ENCODE measurements at places on chromosomes 3 and 15.

GRCh38 chr3:113278599-113278955 lies 67.2 kb downstream of the BOC start:
- no peak for DNase-seq

DNA sequence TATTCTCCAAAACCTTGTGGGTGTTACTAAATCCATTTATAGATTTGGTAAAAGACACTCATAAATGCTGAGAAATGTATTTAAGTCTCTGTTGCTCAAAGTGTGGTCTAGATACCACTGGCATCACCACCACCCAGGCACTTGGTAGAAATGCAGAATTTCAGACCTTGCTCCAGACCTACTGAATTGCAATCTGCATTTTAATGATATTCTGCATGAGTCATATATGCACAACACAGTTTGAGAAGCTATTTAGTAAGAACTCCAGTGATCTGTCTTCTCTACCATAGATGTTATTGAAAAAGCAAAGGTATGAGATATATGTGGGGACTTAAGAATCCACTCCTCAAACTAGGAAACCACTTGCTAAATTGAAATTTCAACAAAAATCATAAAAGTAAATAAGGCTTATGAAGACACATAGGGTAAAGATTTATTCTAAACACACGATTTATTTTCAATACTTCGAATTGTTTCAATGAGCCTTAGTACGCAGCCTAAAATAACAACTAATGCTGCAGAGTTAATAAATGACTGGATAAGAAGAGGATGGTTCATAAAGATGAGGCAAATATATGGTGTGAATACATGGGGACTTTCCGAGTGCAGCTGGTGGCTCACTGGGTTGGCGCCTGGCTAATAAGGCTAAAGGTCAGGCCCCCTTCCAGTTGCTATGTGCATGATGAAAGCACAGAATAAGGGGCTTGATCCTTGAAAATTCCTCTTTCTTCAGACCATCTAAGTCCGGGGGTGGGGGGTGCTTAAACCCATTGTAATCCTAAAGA lies 813.3 kb downstream of the NR2F2 start:
- no peak for DNase-seq

DNA sequence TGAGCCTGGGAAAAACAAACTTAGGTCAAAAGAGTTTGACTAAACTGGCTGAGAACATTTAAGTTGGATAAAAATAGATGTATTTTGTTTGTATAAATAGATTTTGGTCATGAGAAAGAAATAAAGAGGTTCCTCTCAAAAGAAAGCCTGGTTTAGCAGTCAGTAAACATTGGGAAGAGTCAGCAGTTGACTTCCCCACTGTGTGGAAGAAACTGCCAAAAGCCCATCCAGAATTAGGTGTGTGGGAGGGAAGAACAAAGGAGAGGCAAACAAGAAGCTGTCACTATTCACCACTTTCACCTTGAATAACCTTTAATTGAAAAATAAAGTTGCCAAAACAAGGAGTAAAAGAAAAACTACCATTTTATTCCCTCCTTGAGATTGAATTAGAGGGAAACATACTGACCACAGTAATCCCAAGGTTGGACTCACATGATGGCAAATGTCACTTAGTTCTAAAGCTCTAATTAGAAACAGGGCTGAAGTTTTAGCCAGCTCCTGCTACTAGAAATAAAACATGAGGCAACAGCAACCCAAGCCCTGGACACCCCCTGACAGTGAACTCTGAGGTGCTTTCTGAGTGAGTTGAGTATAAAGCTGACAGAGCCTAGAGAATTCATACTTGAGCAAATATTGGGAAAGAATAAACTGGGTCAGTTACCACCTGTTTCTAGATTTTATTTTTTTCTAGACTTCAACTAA lies 139.3 kb downstream of the SERPINI1 start:
- no peak for DNase-seq

DNA sequence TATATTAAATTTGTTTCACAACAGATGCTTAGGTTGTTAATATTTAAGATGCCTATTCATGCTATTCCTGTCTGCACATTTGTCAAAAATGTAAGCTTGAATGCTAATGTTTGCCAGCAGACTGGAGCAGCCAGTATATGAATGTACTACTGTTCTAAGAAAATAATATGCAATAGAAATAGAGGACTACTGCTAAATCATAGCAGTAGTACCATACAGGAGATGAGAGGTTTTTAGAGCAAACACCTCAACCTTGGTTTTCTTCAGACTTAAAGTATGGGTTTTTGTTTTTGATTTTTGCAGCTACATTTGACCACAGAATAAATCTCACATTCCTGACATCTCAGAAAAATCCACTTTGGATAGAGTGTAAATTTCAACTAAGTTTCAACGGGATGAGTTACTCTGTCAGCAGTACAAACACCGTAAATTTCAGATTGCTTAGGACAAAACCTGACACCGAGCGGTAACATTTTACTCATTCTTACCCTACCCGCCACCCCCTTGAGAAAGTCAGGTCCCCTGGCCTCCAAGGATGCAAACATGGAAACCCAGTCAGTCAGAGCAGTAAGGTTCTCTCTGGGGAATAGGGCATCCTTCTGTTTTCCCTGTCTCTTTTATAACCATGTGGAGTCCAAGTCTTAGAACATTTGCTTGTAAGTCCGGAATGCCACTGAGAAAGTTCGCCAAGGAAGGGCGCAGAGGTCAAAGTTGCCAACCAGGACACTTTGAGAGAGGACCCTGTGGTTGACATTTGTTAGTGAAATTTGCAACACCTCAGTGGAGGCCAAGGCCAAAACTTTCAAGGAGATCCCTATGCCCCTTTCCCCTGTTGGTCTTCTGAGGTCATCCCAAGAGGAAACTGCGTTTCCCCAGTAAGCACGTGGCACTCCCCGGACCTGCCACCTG lies 17.9 kb upstream of the SATB1 start:
- DNase-seq: no peak

- peak; percentile 76 for DNase-seq
Measured at GRCh38 chr3:184540777-184541681, 20.6 kb upstream of the EPHB3 start.

- DNase-seq: no peak
Measured at GRCh38 chr15:26087881-26088280, 224.8 kb upstream of the ATP10A start.

GRCh38 chr3:30129765-30130164 lies 476.6 kb upstream of the TGFBR2 start:
- DNase-seq: no peak

DNA sequence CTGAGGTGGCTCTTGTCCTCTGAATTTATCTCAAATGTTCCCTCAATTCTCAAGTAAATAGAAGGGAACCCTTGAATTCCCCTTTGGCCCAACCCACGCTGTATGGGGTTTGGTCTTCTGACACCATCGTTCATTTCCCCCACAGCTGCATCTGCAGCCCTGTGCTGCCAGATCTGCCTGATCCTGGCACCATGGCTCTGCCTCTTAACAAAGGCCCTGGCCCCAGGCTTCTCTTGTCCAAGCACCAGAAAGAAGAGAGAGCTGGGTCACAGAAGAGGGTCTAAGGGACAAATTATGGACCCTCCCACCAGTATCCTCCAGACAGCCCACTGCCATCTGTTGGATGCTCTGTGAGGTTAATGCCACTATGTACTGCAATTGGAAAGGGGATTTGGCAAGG lies 1.8 kb downstream of the MAP1A start:
- no peak for DNase-seq

DNA sequence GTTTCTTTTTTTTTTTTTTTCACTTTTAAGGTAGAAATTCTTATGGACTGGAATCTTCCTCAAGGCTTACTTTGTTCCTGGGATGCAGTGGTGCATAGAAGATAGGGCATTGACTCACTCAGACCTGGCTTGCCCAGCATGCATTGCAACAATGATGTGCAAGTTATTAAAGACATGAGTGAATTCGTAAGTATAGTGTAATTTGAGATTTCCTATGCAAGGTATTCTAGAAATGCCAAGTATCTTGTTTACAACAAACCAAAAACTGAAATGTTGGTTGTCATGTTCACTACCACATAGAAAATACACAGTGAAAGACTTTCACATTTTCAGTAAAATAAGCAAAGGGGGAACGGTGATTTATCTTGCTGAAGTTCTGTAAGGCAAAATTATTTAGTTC lies 56.5 kb upstream of the FNDC3B start:
- DNase-seq: no peak

- DNase-seq: no peak
Measured at GRCh38 chr15:39497759-39498565, 82.9 kb upstream of the THBS1 start.

DNA sequence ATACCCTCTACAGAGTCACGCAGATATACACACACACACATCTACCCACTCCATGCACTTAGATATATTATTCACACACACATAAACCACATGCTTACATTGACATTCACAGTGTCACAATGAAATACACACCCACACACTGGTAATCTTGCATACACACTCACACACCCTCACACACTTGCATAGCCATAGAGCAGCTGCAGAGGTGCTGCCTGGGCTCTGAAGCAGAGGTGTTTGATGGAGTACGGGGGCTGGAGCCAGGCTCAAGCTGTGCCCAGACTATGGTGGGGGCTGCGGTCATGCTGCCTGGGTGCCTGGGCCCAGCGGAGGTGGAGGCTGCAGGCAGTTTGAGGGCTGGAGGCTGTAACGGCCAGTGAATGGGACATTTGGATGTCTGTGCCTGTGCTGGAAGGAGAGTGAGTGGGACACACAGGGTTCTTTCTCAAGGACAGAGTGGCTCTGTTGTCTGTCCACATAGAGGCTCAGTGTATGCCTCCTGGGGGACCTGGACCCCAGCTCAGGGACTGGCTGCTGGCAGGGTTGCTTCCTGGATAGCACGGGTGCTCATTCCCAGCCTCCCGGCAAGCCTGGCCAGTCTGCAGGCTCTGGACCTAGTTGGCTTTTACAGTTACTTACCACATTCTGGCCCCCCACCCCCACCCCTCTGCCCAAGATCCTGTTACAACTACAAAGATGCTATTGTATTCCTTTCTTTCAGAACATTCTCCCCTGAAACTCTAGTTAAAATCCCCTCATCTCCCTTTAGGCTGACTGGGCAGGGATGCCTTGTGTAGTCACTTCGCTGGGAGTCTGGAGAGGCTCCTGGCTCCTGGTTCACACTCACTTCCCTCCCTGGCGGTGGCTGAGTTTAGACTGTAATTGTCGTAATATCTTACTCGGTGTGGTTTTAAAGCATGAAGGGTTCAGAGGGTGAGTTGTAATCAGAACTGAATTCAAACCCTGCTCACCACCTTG lies 12.5 kb downstream of the GASK1A start:
- DNase-seq: no peak

DNA sequence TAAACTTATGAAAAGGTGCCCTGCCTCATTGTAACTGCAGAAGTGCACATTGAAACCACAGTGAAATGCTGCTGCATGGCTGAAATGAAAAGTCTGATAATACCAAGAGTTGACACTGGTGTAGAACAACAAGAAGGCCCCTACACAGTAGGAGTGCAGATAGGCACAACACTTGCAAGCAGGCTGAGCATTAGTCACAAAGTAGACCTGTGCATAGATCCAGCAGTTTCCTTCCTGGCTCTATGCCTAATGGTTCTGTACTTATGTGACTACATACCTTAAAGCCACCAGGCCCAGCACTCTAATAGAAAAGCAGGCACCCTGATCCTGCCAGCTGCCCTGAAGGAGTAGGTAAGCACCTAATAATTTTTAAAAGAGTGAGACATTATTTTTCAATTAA lies 41.8 kb downstream of the PRR23E start:
- DNase-seq: no peak

GRCh38 chr3:101229681-101230080 lies 90.7 kb downstream of the IMPG2 start:
- DNase-seq: no peak

GRCh38 chr15:75138016-75138999 lies 63.4 kb upstream of the C15orf39 start:
- no peak for DNase-seq

DNA sequence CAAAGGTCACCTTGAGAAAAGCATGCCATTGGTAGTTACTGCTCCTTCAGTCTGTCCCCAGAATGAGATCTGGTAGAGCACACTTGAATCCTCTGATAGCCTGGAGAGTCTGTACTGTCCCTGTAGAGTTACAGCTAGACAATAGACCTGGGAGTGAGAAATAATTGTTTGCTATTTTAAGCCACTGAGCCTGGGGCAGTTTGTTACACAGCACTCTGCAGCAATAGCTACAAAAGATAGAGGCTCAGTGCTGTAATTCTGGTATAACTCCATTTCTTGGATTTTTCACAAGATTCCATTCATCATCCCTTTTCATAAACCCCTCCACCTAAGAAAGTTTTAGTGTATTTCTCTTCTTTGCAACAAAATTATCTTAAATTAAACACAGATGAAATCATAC lies 242.7 kb upstream of the ARRDC4 start:
- DNase-seq: no peak

DNA sequence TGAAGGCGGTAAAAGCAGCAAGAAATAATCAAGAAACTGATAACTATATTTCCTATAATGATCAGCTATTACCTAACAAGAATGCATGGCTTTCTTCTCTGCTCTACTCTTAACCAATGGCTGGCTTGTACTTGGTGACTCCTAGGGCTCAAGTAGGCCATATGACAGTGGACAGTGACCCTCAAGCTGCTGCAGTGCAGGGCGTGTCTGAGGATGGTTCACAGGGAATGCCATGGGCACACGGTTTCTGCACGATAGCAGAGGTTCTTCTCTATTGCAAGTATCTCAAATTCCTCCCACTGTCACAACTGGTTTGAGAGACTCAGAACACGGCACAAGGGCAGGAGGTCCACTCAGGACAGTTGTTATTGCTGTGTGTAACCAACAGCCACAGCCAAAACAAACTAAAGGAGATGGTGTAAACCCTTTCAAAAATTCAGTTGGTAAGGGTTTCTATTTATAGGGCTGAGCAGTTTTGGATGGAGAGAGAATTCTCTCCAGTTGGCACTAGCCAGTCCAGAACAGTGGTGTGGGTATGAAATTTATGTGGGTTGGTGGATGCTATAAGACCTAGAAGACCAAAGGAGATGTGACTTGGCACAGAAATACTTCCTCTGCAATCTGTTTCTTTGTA lies 103.2 kb upstream of the ST8SIA2 start:
- no peak for DNase-seq

GRCh38 chr3:88767746-88768145 lies 339.7 kb upstream of the EPHA3 start:
- DNase-seq: no peak

- DNase-seq: no peak
Measured at GRCh38 chr15:74870436-74871215, 2.5 kb downstream of the SCAMP2 start.

GRCh38 chr3:150611666-150612065 lies 8.5 kb downstream of the SELENOT start:
- DNase-seq: no peak

DNA sequence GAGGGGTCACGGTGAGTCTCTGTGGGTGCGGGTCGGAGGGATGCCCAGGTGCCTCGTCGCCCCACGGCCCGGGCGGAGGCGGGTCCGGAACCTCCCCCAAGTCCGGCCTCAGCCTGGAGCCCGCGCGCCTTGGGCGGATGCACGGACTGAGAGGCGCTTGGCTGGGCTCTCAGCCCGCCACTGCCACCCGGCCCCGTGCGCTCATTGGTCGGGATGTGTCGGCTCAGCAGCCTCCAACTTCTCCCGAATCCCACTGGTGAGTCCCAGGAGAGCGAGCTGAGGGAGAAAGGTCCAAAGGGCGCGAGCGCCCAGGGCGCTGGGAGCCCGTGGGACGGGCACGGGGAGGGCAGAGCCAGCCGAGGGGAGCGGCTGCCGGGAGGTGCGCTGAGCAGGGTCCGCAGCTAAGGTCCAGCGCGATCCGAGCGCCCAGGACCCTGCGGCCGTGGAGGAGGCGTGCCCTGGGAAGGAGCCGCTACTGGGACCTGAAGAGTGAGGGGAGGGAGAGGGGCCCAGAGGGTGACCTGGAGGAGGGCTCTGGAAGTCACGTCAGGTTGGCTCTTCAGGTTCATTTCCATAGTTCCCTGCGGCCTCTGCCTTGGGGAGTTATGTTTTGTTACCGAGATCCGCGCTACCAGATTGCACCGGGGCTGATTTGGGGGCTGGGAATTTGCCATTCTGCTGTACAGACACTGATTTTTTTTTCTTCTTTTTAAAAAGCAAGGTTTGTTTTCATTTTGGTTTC lies at the start of gene MME:
TSS of gene MME (plus strand) at position 574 of the 742 bp plus-strand sequence. CDS start 3,849 bp downstream, outside the sequence.
- no peak for DNase-seq
